Occipital lobe (tissue), 3 donors: ENCODE measurements at places on chromosomes 11 and 22.

DNA sequence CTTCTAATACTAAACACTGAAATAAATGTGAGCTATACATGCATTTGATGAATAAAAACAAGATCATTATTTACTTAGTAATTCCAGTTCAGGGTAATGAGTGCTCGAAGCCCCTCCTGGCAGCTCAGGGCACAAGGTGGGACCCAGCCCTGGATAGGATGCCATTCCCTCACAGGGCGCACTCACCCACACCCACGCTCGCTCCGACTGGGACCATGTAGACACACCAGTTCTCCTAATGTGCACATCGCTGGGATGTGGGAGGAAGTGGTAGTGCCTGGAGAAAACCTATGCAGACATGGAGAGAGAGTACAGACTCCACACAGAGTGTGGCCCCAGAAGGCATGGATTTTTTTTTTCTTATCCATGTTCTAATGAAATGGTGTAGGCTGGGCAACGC is 44.5 kb upstream of the RASSF10 start:
- DNase-seq = no peak

DNA sequence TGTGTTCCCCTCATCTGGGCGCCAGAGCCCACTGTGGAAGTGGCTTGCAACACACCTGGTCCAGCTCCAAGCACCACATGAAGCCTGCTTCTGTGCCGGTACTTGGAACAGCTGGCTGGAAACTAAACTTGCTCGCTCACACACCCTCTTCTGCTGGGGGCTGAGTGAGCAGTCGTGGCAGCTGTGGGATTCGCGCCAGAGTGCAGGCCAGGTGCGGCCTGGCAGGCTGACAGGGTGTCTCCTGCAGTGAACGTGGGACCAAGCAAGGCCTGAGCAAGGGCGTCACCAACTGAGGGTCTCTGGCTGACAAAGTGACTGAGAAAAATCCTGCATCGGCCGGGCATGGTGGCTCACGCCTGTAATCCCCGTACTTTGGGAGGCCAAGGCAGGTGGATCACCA is 15.2 kb downstream of the SMC1B start:
- no peak for DNase-seq

DNA sequence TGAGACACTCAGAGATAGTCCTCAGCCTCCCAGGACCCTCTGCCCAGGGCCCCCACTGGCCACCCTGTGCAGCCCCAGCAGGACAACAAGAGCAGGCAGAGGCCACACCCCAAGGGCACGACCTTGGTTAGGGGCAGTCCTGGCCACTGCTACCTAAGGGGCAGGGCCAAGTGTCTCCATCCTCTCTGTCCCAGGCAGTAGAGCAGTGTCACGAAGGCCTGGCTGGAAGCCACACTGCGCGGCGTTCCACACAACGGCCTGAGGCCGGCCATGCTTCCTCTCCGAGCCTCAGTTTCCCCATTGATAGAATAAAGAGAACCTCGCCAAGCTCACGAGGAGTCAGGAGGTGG is 1074.3 kb downstream of the BRD1 start:
- DNase-seq = no peak

GRCh38 chr22:17438026-17438425 is 68.8 kb downstream of the CECR2 start:
- no peak for DNase-seq

DNA sequence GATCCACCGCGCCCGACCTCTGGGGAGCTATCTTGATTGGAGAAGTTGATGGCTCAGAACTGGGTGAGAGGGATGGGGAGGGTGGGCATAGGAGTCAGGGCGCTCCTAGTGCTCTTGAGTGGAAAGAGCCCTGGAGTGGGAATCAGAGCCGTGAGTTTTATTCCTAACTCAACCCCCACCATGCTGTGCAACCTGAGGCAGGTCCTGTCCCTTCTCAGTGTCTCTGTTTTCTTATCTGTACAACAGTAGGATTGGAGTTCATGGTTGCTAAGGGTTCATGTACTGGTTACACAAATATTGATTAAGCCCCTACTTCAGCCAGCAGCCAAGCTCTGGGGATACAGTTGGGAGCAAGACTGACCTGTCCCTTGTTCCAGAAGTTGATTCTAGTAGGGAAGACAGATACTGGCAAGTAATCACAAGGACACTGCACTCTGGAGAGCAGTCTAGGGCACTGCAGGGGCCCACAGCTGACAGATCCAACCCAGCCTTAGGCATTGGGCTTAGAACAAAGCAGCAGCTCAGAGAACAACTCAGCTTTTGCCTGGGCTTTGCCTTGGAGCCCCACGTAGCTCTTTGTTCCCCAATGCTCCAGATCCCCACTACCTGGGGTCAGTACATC is 12.4 kb upstream of the DAGLA start:
- DNase-seq = no peak

DNA sequence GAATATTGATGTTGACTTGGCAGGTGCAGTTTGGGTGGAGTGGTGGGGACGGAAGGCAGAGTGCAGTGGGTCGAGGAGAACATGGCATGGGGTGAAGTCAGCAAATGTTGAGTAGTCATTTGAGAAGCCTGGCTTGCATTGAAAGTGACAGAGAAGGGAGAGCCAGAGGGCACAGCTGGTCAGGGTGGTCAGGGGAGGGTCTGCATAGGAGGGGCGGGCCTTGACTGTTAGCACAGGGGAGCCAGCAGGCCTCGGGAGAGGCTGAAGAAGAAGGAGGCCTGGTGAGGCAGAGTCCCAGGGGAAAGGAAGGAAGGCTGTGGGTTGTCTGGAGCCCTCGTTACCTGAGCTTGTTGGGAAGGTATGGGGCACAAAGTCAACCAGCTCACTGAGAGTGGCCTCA is 230.8 kb upstream of the TBCEL start:
- DNase-seq = no peak

DNA sequence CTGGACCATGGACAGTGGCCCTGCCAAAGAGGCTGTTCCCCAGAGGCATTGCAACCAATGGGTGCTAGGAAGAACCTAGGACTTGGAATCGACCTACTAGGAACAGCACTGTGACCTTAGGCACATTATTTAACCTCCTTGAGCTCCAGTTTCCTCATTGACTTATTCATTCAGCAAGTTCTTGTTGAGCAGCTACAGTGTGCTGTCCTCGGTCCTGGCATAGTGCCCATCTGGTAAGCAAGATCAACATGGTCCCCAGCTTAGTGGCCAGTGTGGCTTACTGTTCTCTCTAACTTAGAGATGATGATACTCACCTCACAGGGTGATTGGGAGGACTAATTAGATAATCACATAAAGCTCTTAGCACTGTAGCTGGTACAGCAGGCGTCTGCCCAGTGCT is 8.2 kb downstream of the ABCG4 start:
- no peak for DNase-seq

DNA sequence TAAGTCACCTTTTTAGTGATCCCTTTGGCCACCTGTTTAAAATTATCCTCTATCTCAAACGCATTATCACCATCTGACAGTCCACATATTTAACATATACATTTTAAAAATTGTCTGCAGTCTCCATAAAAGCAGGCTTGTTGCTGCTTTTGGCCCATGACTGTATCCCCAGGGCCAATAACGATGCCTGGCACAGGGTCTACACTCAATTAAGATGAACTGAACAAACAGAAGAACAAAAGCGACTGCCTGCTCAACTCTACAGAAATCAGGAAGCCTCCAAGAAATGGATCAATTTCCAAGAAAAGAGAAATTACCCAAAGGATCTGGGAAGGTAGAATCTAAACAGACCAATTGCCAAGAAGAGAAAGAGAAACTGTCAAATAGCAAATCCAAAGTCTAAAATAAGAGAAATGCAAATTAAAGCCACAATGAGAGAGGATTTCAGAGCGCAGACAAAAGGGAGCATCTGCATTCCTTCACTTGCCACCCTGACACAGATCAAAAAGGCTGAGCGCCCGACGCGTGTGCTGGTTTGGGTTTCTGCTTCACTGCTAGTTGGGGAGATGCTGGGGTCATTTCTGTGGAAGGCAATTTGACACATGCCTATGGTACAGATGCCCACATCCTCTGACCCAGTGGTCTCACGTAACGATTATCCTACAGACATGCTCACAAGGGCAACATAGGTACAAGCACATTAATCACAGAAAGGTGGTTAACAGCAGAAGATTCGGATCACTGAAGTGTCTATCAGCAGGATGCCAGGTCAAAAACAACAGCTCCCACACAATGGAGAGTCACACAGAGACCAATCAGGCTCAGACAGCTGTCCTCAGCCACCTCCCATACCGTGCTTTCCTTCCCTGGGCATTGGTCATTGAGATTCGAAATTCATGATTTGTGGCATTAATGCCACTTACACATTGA is 55.9 kb downstream of the SHISAL1 start:
- DNase-seq = no peak

DNA sequence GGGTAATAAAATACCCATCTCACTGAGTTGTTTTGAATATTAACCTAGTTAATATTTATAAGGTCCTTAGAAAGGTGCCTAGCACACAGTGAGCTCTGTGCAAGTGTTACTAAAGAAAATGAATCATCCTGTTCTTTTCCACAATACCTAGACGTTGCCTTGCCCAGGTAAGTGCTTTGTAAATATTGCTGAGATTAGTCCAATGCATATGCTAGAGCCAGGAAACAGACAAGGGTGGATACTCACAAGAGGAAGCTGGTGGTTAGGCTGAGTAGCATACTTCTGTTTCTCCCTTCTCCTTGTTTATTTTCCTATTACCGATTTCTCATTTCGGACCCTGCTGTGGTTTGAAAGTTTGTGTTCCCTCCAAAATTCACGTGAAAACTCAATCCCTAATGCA is 58.1 kb upstream of the BARX2 start:
- DNase-seq = no peak

- DNase-seq = peak; percentile 6
Observed at GRCh38 chr11:26753723-26754504, 32.1 kb upstream of the SLC5A12 start.

DNA sequence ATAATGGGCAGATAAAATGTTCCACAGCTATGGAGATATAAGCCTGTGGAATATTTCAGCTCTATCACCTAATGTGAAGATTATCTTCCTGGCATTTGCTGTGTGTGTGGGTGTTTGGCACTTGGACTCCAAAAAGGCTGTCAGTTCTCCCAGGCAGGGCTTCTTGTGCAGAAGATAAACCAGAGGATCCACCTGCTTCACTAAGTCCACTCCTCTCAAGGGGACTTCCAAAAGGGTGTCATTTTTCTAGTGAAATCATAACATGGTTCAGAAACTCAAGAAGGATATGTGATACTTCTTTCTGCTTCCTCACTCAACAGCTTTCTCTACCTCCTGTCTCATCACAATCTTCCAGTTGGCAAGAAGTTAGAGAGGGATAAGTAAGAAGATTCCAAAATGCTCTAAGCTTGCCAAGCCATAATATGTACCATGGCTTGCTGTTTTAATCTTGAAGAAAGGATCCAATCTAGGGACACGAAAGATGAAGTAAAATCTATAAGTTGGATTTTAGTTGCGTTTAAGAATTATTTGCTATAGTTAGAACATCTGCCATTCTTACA is 206.2 kb upstream of the MTMR2 start:
- DNase-seq = no peak
